Esophagus squamous epithelium (tissue), 5 donors: ENCODE measurements at places on chromosomes 3 and 15. TPM values are rescaled to one million over a fixed set of nuclear protein-coding genes. Genes with fewer than 3 reads are reported as not detected.

GRCh38 chr3:102580760-102581159 lies 145.9 kb downstream of the ZPLD1 start:
- DNase-seq, result no peak

CEP152 gene
- 5.0 TPM for total RNA-seq

GP9 gene
- not detected for total RNA-seq

DNA sequence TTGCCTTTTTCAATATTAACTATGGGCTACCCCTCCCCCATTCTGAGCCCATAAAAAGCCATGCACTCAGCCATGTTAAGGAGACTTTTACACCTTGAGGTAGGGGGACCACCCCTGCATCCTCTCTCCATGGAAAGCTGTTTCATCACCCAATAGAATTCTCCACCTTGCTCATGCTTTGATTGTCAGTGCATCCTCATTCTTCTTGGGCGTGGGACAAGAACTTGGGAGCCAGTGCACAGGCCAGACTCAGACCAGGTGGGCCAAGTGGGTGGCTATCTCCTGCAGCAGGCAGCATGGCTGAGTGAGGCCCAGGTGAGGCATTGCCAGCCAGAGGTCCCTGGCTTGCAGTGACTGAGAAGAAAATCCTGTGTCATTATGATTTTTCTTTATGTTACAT lies 357.4 kb upstream of the CDIN1 start:
- DNase-seq, result no peak

CCDC33 gene
- total RNA-seq, result not detected

CNTN3 gene
- total RNA-seq, result not detected

DNA sequence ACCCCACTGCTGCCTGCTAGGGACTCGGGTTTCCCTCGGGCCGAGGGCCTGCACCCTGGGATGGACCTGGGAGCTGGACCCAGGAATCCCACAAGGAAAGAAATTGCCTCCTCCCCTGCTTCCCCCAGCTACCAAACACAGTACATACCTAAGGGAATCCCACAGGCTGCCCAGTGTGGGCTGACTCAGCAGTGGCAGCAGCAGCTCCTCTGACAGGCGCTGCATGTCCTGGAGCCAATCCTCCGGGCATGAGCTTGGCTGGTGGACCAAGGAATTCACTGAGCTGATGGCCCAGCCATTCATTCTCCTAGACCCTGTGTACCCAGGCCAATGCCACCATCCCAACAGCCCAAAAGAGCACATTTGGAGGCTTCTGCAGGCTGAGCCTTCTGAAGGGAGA lies 9.5 kb upstream of the LTK start:
- DNase-seq, result no peak

DNA sequence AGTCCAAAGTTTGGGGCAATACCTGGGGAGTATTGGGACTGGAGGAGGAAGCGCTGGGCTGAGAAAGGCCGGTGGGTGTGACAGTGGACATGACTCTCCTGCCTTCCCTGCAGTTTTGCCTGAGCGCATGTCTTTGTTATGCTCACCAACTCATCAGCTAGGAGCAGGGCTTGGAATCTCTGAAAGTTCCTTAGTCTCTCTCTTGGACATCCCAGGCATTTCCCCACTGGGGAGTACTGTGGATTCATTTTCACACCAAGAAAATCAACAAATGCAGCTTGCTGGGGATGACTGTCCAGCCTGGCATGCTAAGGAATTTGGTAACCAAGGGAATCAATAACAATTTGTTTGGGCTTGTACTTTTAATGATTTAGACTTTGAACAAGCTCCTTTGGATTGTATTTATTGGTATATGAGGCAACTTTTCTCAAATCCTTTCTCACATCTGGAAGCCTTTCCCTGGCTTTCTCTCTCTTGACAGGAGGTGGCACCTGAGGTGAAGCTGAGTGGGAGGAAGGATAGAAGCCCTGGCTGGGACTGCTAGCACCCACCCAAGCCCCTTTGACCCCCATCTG lies 48.5 kb upstream of the CHST2 start:
- no peak for DNase-seq

TMEM40 gene
- 44.1 TPM for total RNA-seq

DNA sequence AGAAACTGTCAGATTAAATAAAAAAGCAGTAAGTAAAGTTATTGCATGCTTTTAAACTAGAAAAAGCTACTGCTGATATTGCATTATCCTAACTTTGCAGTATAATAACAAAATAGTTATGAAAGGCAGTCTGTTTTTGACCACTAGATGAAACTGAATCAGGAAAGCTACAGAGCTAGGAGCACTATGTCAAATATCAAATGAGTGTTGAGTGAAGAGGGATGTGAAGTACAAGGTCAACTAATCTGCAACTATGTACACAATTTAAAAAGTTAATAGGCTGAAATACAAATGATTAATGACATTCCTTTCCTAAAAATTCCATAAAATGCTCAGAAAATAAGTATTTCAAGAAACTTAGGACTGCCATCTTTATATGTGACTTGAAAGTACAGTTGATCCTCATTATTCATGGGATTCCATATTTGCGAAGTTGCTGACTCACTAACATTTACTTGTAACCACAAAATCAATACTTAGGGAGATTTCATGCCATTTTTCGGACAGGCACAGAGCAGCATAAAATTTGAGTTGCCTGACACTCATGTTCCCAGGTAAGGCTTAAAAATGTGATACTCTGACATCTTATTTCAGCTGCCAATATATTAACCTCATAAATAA lies 34.5 kb downstream of the SLC4A7 start:
- no peak for DNase-seq

GRCh38 chr3:80889535-80889934 lies 871.9 kb downstream of the GBE1 start:
- DNase-seq, result no peak

GRCh38 chr3:134235577-134236076 lies 15.0 kb downstream of the RYK start:
- no peak for DNase-seq

DNA sequence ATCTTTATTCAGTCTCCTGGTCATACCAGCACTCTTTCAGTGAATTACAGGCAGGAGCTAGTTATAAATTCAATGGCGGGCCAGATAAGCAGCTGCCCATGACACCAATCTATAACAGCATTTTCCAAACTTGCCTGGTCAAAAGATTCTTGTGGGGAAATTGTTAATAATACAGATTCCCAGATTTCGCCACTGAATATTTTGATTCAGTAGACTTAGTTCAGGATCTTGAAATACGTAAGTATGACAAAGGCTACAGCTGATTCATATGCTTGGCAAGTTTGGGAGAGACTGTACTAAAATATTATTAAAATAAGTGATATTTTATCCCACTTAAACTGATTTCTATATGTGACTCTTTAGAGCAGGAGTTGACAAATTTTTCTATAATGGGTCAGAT lies 119.3 kb downstream of the TMCO5A start:
- DNase-seq, result no peak

SOX2 gene
- total RNA-seq, result 46.4 TPM

DNA sequence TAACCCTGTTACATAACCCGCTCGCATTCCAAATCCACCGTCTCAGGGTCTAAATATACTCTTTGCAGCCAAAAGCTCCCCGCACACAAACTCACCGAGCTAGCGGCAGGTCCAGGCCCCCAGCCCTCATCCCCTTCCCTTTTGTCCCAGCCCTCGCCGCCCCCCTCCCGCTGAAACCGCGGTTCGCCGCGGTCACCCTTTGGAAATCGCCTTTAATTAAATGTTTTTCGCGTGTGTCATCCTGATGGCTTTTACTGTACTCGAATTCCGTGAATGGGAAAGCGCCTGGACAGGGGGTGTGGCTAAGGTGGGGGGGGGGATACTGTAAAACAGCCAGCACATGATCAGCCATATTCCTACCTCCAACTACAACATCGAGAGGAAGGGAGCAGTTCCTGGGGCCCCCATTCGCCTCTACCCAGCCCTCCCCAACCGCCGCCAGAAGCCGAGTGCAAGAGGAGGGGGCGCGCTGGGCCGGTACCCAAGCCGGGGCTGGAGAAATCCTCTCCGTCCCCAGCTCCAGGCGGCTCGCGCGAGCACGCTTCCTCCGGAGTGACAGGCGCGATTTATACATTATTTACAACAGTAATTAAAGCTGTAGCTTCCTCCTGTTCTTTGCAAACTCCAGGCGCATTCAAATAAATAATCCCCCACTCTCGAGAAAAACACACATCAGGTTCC lies 1.7 kb downstream of the RORA start:
- DNase-seq, result no peak

SAMD7 gene
- not detected for total RNA-seq

DNA sequence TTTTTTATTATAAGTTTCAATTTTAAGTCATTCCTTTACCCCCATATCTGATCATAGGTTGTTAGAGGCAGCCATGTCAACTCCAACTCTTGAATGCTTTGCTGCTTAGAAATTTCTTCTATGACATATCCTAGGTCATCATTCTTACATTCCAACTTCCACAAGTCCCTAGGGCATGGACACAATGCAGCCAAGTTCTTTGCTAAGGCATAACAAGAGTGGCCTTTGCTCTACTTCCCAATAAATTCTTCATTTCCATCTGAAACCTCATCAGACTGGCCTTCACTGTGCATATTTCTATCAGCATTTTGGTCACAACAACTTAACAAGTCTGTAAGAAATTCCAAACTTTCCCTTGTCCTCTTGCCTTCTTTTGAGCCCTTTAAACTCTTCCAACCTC lies 28.5 kb downstream of the TRIM42 start:
- no peak for DNase-seq

FAM227B gene
- total RNA-seq, result 4.4 TPM

DNA sequence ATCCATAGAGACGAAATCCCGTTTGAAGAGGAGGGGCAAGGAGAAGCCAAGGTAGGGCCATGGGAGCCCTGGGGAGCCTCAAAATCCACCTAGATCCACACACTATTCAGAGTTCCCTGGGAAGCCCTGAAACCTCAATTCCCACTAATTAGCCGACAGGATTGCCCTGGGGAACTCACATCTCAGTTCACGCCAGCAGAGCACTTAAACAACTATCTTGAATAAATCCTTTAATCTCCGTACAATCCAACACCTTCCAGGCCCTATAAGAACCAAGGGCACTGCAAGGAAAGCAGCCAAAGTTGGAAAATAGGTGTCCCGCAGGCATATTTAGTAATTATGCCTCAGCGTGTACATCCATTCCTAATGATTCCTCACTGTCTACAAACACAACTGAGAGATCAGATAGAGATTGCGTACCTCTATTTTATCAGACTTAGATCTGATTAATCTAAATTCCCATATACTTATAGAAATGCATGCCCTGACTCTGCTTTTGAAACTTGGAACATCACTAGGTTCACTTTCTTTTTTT lies 25.6 kb upstream of the EIF4A2 start:
- DNase-seq, result no peak

- no peak for DNase-seq
Observed at GRCh38 chr15:25477816-25478215, 39.0 kb upstream of the UBE3A start.

CHP1 gene
- 115 TPM for total RNA-seq

- DNase-seq, result no peak
Observed at GRCh38 chr15:29018120-29018805, 132.5 kb downstream of the APBA2 start.
